ENCODE measurements at places on chromosomes 7 and 10. TPM values are rescaled to one million over a fixed set of nuclear protein-coding genes. Genes with fewer than 3 reads are reported as not detected.
A peak's percentile ranks its signal among the peaks of the same experiment; 100 is the strongest.

GRCh38 chr7:12028508-12028907, 182.6 kb upstream of the TMEM106B start:
- DNase-seq, result no peak

GRCh38 chr7:19060761-19061259, 56.6 kb downstream of the TWIST1 start:
- no peak for DNase-seq

DYNC1I1 gene
- 35.6 TPM for total RNA-seq

KCNIP2 gene
- 516 TPM for total RNA-seq

GRCh38 chr7:31083210-31083786, 31.2 kb downstream of the ADCYAP1R1 start:
- DNase-seq, result no peak

ZNF783 gene
- 4.0 TPM for total RNA-seq

GNGT1 gene
- not detected for total RNA-seq

- DNase-seq, result no peak
Measured at GRCh38 chr7:106704000-106704840, 43.3 kb upstream of the CCDC71L start.

DNA sequence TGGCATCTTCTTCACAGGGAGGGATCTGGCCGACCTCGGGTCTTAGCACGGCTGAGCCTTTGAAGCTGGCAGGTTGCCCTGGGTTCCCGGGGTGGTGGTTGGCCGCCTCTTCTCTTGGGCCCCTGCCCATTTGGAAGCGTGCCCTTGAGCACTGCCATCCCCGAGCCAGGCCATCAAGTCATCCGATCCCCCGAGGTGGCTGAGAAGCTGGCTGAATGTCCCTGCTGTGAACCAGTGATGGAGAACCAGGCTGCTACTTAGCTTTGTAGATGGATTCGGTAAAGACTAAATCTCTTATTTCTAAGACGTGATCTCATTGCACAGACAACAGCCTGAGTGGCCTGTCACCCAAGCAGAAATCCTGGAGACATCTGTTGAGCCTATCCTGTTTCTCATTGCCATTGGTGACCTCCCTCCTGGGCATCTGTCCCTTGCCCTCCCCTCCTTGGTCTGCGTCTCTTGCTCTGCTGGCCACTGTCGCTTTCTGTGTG, 74.3 kb downstream of the GRK5 start:
- DNase-seq, result peak; percentile 91

COG5 gene
- 49.2 TPM for total RNA-seq

GRCh38 chr7:87671-88070, 104.7 kb upstream of the FAM20C start:
- DNase-seq, result peak; percentile 24

TMEM270 gene
- not detected for total RNA-seq

DNA sequence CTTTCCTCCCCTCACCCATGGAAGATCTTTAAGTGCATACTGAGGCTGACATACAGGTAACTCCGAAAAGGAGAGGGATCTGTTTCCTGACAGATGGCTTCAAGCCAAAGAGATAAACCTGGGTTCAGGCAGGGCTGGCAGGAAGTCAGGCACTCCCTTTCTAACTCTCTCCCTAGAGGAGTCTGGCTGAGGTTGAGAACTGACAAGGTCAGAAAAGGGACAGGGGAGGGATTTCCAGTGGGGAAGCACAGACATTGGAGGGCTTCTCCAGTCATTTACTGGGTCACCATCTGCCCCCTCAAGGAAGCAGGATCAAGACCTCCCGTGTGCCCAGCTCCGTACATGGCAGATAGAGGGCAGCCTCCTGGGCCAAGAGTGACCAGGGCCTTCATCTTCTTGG, 31.6 kb downstream of the TLX1 start:
- no peak for DNase-seq

SHLD2 gene
- total RNA-seq, result 9.6 TPM

FOXI2 gene
- total RNA-seq, result not detected

DNA sequence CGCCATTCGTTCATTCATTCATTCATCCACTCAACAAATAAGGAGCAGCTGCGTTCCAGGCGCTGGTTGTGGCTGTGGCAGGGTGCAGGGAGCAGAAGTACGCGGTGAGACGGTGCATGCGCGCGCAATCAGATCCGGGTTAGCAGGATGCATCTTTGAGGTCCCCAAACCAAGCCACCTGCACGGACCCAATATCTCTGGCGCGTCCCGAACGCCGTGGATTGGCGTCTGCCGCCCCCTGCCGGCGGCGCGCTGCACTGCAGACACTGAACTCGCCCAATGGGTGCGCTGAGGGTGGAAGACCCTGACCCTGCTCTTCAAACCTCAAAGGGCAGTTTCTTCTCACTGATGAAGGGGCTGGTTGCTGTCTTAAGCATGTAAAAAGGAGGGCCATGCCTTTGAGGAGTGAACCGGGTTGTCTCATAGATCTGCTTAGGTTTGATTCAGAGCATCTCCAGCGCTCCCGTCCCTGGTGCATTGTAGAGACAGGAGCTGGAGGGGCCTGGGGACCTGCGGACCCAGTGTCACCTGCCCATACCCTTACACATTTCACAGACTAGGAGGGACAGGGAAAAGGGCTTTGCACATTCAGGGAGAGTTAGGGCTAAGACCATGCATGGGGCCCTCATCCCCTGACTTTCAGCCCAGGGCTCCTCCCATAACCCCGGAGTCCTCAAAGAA, 102.5 kb downstream of the RAMP3 start:
- DNase-seq, result peak; percentile 77

DNA sequence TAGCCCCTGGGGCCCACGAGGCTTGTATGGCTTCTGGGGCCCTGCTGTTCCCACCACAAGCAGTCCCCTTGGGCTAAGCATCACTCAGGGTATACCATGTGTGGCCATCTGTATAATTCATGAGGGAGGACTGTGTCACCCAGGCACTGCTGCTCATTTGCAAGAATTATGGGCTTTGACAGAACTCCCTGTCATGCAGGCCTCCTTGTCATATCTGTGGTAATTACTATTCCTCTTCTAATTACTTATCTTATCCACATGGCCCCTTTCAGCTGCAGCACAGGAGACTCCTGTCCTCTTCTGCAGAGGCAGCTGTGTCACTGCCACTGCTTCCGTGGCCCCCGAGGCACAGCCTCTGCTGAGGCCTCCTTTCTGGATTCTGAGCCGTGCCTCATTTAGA, 46.3 kb downstream of the LRMDA start:
- DNase-seq, result no peak

- DNase-seq, result no peak
Measured at GRCh38 chr10:125661431-125661940, 21.5 kb downstream of the TEX36 start.

DNA sequence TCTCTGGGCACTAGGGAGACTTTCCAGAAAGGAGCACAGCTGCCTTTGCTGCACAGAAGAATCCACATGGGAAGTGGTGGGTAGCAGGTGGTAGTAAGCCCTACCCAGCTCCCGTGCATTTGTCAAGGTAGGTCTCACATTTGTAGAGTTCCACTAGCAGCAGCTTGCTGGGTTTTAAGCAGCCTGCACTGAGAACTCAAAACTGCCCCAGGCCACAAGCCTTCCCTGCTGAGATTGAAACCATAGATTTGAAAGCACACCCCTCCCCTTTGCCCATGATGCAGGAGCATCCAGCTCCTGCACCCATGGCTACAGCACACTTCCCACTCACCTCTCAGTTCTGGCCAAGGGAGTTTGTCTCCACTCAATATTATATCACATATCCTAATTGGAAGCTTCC, 604.5 kb upstream of the STEAP1 start:
- DNase-seq, result no peak

- no peak for DNase-seq
Measured at GRCh38 chr10:18760836-18761235, 101.6 kb downstream of the ARL5B start.

GRCh38 chr10:80590585-80591125, 53.0 kb downstream of the SH2D4B start:
- no peak for DNase-seq

DNA sequence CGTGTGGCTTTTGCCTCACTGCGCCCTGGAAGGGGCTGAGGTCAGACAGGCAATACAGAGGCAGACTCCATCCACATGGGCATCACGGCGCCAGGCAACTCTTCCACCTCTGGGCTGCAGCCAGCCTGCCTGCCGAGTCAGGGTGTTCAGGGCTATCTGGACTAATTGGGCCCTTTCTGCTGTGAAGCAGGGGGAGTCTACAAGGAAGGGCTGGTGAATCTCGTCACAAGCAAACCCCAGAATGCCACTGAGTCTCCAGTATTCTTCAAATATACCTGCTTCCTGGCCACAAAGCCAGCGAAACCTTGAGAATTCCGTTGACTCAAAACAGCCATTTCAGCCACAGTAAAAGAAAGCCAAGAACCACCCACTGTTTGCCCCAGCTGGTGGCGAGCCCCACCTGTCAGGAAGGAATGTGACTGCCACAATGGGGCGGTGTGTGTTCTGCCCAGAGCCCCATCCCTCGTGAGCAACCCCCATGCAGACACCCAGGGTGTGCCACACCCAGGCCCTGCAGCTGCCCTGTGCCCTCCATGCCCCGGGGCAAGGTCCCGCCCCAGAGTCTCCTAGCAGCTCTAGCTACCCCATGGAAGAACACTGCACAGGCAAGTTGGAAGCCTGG, 117.3 kb downstream of the FAM53B start:
- no peak for DNase-seq

GRCh38 chr10:75040576-75040975, 70.9 kb upstream of the SAMD8 start:
- no peak for DNase-seq

GRCh38 chr7:149334930-149335329, 72.9 kb downstream of the ZNF783 start:
- DNase-seq, result no peak

PDE6C gene
- not detected for total RNA-seq

- no peak for DNase-seq
Measured at GRCh38 chr10:111281516-111281915, 204.7 kb downstream of the ADRA2A start.

DNA sequence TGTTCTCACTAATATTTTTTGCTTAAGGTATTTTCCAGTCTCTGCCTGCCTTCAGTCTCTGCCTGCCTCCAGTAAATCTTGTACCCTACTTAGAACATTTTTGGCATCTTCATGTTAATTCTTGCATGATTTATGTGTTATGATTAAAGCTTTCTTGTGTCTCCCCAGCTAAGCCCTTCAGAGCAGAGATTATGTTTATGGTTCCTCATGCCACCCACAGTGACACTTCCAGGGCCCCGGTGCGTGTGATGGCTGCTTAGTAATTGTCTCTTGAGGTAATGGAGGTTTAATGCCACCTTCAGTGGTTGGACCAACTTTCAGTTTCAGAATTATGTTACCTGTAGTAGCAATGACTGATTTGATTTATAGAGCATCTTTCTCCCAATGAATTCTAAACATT, 70.6 kb upstream of the MET start:
- no peak for DNase-seq

ECHDC3 gene
- total RNA-seq, result 105 TPM

GRCh38 chr10:784403-785088, 95.1 kb upstream of the DIP2C start:
- DNase-seq, result peak; percentile 66

Data from Right ventricle myocardium superior (tissue), 1 donor.